ENCODE measurements at places on chromosomes 4 and X. TPM values are rescaled to one million over a fixed set of nuclear protein-coding genes. Genes with fewer than 3 reads are reported as not detected.

NXF2 gene
- total RNA-seq = not detected

GUCY1A1 gene
- not detected for total RNA-seq

ESX1 gene
- total RNA-seq = not detected

RAB33A gene
- total RNA-seq = 10.1 TPM

QDPR gene
- 21.8 TPM for total RNA-seq

RTL9 gene
- not detected for total RNA-seq

RPA4 gene
- total RNA-seq = 0.41 TPM

REPS2 gene
- total RNA-seq = 1.4 TPM

SYTL5 gene
- total RNA-seq = not detected

BEX4 gene
- 39.6 TPM for total RNA-seq

QRFPR gene
- total RNA-seq = not detected

SLC9B1 gene
- 5.2 TPM for total RNA-seq

APLN gene
- not detected for total RNA-seq

KCTD8 gene
- total RNA-seq = not detected

DCAF8L2 gene
- total RNA-seq = not detected

TRAM1L1 gene
- total RNA-seq = not detected

NOX1 gene
- not detected for total RNA-seq

SLITRK4 gene
- not detected for total RNA-seq

MAPK10 gene
- total RNA-seq = not detected

SSX4 gene
- total RNA-seq = not detected

TMEM47 gene
- not detected for total RNA-seq

RAB39B gene
- 16.5 TPM for total RNA-seq

HMX1 gene
- not detected for total RNA-seq

ASB5 gene
- not detected for total RNA-seq

RPS6KA6 gene
- 0.55 TPM for total RNA-seq

ZBTB33 gene
- 33.5 TPM for total RNA-seq

TMEM156 gene
- total RNA-seq = 16.8 TPM

ZNF630 gene
- total RNA-seq = 4.9 TPM

PPAT gene
- total RNA-seq = 15.7 TPM

RRAGB gene
- 9.8 TPM for total RNA-seq

KIAA1210 gene
- not detected for total RNA-seq

NHS gene
- total RNA-seq = 0.09 TPM

TMEM35A gene
- total RNA-seq = not detected

ADGRG4 gene
- not detected for total RNA-seq

BTK gene
- total RNA-seq = 1.9 TPM

TMEM31 gene
- not detected for total RNA-seq

SUPT20HL2 gene
- total RNA-seq = not detected

GATA1 gene
- not detected for total RNA-seq

STATH gene
- not detected for total RNA-seq

F8A1 gene
- total RNA-seq = 58.2 TPM

ADH1B gene
- total RNA-seq = not detected

GPRIN3 gene
- 32.5 TPM for total RNA-seq

DKK2 gene
- total RNA-seq = not detected

KIT gene
- total RNA-seq = 2.4 TPM

HGFAC gene
- total RNA-seq = not detected

TRPC5OS gene
- total RNA-seq = not detected

PAGE4 gene
- not detected for total RNA-seq

CLDN2 gene
- not detected for total RNA-seq

EFHC2 gene
- total RNA-seq = 0.94 TPM

LRP2BP gene
- total RNA-seq = 1.9 TPM

RASSF6 gene
- 0.89 TPM for total RNA-seq

KIF4A gene
- 0.08 TPM for total RNA-seq

GPR82 gene
- not detected for total RNA-seq

GPR34 gene
- 0.28 TPM for total RNA-seq

SFRP2 gene
- not detected for total RNA-seq

NAP1L3 gene
- total RNA-seq = 10.2 TPM
